ENCODE measurements at places on chromosomes 11 and 22. TPM values are rescaled to one million over a fixed set of nuclear protein-coding genes. Genes with fewer than 3 reads are reported as not detected.

MRPL48 gene
- total RNA-seq = 23.7 TPM

- H3K4me3 ChIP-seq = no peak overlapping the region
- DNase-seq = no peak
- peaks cover 2% of the 10 kb centered on the region for H3K4me1 ChIP-seq
- no peaks in the 10 kb centered on the region for H3K36me3 ChIP-seq
- peaks cover 12% of the 10 kb centered on the region for H3K27me3 ChIP-seq
Observed at GRCh38 chr11:8061555-8062428, 19.2 kb upstream of the TUB start.

GRCh38 chr22:37487571-37487970, 1.4 kb upstream of the MFNG start:
- H3K4me1 ChIP-seq = peaks cover 58% of the 10 kb centered on the region
- peak overlapping the region; percentile 96 for H3K27ac ChIP-seq
- no peaks in the 10 kb centered on the region for H3K36me3 ChIP-seq

GRCh38 chr11:59102259-59102765, 4.7 kb upstream of the FAM111B start:
- H3K4me3 ChIP-seq = peak overlapping the region; percentile 86
- no peak overlapping the region for H3K27ac ChIP-seq
- DNase-seq = peak; percentile 30
- H3K36me3 ChIP-seq = no peaks in the 10 kb centered on the region
- H3K27me3 ChIP-seq = peaks cover 24% of the 10 kb centered on the region

DNA sequence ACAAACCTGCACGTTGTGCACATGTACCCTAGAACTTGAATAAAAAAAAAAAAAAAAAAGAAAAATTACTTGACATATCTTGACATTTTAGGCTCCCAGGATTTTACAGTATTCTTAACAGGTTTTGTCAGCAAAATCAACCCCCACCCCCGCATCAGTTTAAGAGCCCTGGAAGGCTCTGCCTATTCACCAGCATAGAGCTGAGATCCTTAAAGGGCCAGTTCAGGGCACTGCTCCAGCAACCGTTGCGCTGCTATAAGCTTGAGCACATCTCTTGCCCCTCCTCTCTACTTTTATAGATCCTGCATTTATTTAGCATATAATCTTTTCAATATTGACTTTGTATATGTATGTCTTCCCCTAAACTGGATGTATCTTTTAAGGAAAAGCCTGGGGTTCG, 697 bp upstream of the PAFAH1B2 start:
- no peak for DNase-seq
- H3K4me1 ChIP-seq = peaks cover 37% of the 10 kb centered on the region
- peaks cover 18% of the 10 kb centered on the region for H3K27me3 ChIP-seq
- peaks cover 9% of the 10 kb centered on the region for H3K36me3 ChIP-seq
- H3K27ac ChIP-seq = peak overlapping the region; percentile 93
- peak overlapping the region; percentile 98 for H3K4me3 ChIP-seq

ATG13 gene
- 110 TPM for total RNA-seq

KDM4D gene
- total RNA-seq = 0.27 TPM

DNA sequence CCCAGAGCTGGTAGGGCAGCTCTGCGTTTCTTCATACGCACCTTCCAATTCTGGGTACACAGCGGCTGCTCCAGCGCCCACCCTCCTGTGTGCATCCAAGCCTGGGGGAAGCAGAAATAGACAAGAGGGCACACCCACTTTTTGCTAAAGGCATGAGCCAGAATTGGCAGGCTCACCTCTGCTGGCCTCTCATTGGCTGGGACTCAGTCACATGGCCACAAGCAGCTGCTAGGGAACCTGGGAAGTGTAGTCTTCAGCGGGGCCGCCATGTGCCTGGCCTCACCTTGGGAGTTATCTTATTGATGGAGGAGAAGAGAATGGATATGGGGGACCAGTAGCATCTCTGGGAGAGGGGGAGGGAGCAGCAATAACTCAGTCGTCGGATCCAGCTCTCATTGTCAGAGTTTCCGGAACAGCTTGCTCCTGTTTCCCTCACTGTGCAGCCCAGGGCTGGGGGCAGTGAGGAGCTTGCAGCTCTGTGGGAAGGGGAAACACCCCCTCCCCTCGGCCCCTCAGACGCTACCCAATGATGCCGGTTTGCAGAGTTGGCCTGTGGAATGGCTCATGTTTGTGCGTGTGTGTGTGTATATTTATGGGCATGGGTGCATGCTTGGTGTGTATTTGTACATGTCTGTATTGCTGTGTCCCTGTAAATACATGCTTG, 11.8 kb upstream of the MIEF1 start:
- H3K27ac ChIP-seq = no peak overlapping the region
- H3K27me3 ChIP-seq = peaks cover 6% of the 10 kb centered on the region

GRCh38 chr11:125481531-125481930, 14.5 kb downstream of the FEZ1 start:
- no peaks in the 10 kb centered on the region for H3K36me3 ChIP-seq
- no peak for DNase-seq
- H3K27me3 ChIP-seq = peaks cover 24% of the 10 kb centered on the region
- H3K27ac ChIP-seq = no peak overlapping the region
- H3K4me3 ChIP-seq = no peak overlapping the region

DNA sequence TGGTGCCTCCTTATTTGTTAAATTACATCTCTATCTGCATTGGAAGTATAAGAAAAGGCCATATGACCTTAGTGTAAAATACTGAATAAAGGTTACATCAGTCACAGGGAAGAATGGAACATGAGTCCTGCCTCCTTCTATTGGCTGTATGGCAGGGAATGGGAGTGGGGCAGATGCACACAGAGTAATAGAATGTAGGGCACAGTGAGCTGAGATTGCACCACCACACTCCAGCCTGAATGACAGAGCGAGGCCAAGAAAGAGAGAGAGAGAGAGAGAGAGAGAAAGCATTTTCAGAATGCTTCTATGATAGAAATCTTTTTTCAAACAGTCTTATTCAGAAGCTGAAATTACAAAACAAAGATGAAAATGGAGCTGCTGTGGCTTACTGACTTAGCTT, 58.8 kb downstream of the SLN start:
- peaks cover 47% of the 10 kb centered on the region for H3K27me3 ChIP-seq
- no peak overlapping the region for H3K4me3 ChIP-seq
- no peaks in the 10 kb centered on the region for H3K4me1 ChIP-seq
- peaks cover 4% of the 10 kb centered on the region for H3K36me3 ChIP-seq
- no peak overlapping the region for H3K27ac ChIP-seq
- no peak for DNase-seq

CYP2D6 gene
- total RNA-seq = 9.6 TPM

DNA sequence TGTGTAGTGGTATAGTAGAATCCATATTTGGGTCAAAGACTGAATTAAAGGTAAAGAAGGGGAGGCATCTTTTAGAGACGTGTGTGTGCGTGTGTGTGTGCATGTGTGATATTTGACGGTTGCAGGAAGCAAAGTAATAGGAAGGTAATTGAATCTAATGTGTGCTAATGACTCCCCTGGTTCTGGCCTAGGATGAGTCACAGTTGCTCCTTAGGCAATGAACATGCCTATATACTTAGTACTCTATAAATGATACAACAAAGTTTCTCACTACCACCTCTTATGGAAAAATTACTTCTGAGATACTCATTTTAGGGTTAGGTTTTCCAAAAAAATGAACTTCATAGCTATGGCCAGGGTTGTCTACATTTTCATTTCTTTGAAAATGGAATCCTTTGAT, 409.6 kb downstream of the GUCY1A2 start:
- H3K4me1 ChIP-seq = no peaks in the 10 kb centered on the region
- no peak overlapping the region for H3K4me3 ChIP-seq
- H3K27me3 ChIP-seq = no peaks in the 10 kb centered on the region

DNA sequence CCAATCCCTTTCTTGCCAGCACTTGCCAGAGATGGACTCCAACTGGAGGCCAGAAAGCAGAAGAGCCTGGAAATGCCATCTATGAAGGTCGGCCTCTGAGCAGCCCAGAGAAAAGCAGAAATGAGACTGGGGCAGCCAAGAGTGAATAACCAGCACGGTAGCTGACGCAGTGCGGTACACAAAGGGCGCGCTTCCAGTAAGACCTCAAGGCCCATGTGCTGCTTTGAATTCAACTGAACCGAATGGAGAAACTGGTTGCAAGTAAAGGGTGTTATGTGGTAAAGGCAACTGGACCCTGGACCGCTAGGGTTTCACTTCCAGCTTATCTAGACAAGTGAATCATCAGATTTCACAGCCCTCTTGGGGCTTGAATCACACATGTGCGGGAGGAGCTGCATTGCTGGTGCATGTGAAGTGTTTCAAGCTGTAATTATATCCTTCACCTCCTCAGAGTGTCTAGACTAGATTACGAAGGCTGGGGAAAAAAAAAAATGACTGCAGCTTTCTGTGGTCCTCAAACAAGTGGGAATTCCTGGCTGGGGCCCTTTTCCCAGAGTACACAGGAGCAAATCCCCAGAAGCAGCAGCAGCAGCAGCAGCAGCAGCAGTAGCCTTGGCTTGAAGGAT, 128.9 kb downstream of the CCDC34 start:
- H3K4me3 ChIP-seq = no peak overlapping the region
- peaks cover 2% of the 10 kb centered on the region for H3K4me1 ChIP-seq
- H3K27me3 ChIP-seq = peaks cover 25% of the 10 kb centered on the region
- H3K27ac ChIP-seq = no peak overlapping the region
- H3K36me3 ChIP-seq = no peaks in the 10 kb centered on the region

DNA sequence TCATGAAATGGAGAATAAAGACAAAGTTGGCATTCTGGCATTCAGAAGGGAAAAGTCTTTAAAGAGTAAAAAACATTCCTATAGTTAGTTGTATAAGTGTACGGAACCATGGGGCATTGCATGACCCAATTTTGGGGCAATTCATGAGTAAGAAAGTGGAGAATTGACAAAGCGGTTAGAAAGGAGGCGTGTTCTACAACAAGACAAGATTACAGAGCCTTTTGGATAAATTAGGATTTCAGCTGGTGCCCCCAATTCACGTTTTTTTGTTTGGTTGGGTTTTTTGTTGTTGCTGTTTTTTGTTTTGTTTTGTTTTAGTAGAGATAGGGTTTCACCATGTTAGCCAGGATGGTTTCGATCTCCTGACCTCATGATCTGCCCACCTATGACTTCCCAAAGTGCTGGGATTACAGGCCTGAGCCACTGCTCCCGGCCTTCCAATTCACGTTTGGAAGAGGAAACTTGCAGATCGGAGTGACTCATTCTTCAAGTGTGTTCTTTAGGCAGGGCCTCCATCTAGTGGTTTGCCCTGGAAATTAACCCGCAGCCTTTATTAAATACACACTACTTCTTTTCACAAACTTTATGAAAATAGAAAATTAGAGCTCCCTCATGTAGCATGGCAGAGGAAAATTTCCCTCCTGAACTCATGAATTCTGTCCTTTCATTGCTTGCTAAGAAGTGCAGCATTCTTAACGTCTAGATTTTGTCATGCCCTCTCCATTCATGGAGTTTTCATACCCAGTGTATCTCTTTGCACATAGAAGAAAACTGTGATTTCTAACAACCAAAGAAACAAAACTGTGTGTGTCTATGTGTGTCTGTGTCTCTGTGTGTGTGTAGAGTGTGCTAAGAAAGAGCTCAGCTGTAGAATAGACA, 118.1 kb downstream of the BBOX1 start:
- H3K27me3 ChIP-seq = peaks cover 17% of the 10 kb centered on the region
- H3K27ac ChIP-seq = no peak overlapping the region
- no peaks in the 10 kb centered on the region for H3K36me3 ChIP-seq
- H3K4me1 ChIP-seq = peaks cover 3% of the 10 kb centered on the region

- H3K4me3 ChIP-seq = no peak overlapping the region
- no peaks in the 10 kb centered on the region for H3K36me3 ChIP-seq
- peaks cover 4% of the 10 kb centered on the region for H3K27me3 ChIP-seq
Observed at GRCh38 chr11:133705873-133706272, 139.4 kb downstream of the SPATA19 start.
